ENCODE measurements at places on chromosomes 3 and 15.

GRCh38 chr3:112667599-112667998 lies 26.7 kb upstream of the CCDC80 start:
- no peak for DNase-seq

DNA sequence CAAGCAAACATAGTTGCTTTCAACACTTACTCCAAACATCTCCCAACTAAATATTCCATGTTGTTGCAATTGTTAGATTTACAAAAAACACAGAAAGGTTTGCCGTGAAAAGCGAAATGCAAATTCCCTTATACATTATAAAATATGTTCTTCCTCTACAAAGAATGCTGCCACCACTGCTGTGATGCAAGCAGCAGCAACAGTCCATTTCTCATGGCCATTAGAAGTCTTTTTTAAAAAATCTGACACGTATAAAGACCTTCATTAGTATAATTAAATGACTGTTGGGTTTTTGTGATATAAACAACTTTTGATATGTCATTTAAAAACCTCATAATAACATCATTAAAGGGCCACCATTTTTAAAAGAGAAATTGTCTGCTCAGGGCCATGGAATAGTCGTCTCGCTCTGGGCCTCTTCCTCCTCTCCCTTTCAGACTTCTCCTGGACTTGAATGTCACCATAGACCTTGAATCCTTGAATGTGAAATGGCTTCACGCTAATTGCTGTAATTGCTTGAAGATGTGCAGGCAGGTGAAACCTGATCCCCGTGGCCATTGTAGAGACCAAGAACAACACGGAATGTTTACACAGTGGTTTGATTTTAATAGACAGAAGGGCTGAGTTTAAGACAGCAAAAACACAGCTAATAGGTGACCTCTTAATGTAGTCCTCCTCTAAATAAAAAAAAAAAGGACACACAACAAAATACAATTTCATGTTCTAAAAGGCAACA lies 450.4 kb downstream of the FOXP1 start:
- DNase-seq, result no peak

DNA sequence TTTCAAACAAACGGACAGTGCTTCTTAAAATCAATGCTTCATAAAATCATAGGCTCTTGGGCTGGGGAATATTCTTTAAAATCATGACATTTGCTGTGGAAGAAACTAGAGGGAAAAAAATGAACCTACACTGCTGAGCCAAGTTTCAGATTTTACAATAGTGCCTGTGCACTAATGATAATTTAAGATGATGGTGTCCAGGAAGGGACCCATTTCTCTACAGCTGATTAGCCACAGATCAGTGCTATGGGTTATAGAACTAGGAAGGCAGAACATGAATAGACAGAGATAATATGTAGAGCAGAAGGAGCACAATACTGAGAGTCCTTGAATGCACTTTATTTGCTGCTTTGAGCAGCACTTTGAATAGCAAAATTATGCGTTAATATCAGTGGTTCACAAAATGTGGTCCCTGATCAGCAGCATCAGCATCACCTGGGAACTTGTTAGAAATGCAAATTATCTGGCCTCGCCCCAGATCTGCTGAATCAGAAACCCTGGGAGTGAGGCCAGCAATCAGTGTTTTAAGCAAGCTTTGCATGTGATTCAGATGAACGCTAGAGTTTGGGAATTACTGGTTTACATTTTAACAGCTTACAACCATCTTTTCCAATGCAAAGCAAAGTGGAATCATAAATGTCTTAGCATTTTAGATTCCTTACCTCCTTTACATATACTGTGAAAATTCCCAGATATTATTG lies 135.8 kb upstream of the ANKRD28 start:
- no peak for DNase-seq

- no peak for DNase-seq
These were observed 280.2 kb upstream of the STT3B start for GRCh38 chr3:31252216-31253185.

DNA sequence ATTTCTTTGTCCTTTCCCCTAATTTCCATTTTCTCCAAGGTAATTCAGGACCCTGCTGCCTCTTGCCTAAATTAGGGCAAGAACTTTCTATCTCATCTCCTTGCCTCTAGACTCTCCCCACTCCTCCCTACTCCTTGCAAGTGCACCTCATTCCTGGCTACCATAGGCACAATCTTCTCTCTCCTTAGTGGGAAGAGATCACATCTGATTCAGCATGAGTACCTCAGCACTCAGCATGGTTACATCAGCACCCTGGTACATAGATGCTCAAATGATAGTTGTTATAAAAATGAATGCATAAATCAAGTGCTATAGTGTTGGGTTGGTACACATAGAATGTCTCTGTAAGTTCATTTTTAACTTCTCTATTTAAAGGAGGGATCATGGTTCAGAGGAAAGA lies 313.4 kb upstream of the RASGRP1 start:
- DNase-seq, result no peak

- DNase-seq, result no peak
These were observed 35.8 kb downstream of the COL8A1 start for GRCh38 chr3:99674086-99674789.
